ENCODE measurements at places on chromosomes 11 and 22.

DNA sequence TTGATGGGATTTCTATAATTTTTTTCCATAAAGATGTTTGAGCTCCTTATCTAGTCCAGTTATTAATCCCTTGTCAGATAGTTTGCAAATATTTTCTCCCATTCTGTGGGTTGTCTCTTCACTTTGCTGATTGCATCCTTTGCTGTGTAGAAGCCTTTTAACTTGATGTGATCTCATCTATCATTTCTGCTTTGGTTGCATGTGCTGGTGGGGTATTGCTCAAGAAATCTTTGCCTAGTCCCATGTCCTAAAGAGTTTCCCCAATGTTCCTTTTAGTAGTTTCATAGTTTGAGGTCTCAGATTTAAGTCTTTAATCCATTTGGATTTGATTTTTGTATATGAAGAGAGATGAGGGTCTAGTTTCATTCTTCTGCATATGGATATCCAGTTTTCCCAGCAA lies 1.7 kb upstream of the IL2RB start:
- DNase-seq = no peak

DNA sequence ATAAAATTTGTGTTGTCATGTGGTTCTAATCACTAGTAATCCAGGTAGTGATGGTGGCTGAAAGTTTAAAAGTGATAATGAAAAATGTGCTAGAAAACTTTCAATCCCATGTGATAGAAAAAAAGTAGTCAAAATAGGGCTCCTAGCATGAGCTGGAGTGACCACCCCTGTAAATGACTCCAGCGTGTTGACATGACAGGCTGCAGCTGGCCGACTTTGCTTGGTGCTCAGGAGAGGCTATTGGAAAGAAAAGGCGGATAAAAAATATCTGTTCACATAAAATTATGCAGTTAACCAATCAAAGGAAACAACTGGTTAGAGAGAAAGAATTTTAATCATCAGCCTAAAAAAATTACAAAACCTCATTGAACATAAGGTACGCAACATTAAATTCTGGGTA lies 16.9 kb upstream of the MTCH2 start:
- no peak for DNase-seq

DNA sequence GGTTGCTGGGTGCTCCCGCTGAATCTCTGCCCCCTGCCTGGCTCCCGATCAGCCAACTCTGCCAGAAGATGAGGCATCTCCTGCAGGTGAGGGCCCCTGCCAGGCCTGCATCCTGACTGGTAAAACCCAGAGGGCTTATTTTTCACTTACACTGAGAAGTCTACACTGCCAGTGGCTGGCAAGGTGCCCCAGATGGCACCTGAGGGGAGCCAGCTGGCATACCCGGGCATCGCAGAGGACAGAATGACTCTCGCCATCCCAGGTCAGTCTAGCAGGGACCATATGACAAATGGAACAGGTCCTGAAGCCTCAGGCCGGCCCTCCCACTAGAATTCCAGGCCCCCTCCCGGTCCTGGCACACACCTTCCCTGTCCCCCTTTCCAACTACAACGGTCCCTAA lies 30.9 kb downstream of the MACROD1 start:
- DNase-seq = no peak

- DNase-seq = no peak
Observed at GRCh38 chr22:37638391-37639069, 939 bp upstream of the SH3BP1 start.

DNA sequence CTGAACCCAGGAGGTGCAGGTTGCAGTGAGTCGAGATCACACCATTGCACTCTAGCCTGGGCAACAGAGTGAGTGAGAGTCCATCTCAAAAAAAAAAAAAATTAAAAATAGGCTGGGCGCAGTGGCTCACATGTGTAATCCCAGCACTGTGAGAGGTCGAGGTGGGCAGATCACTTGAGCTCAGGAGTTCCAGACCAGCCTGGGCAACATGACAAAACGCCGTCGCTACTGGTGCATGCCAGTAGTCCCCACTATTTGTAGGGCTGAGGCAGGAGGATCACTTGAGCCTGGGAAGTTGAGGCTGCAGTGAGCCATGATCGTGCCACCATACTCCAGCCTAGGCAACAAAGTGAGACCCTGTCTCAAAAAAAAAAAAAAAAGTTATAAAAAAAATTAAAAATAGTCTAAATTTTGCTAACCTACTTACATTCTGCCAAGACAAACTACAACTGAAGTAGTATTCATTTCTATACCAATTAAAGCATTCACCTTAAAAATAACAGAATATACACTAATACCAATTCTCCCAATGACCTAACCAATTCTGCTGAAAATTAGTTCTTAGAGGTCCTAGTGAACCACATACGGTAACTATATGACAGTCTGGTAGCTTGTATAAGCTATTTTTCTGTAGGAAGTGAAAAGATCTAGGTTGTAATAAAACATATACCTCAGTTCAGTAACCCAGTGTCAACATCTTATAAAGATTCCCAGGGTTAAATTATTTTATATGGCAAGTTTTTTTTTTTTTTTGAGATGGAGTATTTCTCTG lies 7.1 kb downstream of the DDX6 start:
- no peak for DNase-seq

Measured in sciatic nerve (tissue), 2 donors.